Stimulated activated CD8-positive, alpha-beta memory T cell treated with anti-CD3 and anti-CD28 coated beads, Interleukin-15, amount 100 ng/mL, for 24 hours (primary cell): ENCODE measurements at places on chromosomes 1 and 21.

DNA sequence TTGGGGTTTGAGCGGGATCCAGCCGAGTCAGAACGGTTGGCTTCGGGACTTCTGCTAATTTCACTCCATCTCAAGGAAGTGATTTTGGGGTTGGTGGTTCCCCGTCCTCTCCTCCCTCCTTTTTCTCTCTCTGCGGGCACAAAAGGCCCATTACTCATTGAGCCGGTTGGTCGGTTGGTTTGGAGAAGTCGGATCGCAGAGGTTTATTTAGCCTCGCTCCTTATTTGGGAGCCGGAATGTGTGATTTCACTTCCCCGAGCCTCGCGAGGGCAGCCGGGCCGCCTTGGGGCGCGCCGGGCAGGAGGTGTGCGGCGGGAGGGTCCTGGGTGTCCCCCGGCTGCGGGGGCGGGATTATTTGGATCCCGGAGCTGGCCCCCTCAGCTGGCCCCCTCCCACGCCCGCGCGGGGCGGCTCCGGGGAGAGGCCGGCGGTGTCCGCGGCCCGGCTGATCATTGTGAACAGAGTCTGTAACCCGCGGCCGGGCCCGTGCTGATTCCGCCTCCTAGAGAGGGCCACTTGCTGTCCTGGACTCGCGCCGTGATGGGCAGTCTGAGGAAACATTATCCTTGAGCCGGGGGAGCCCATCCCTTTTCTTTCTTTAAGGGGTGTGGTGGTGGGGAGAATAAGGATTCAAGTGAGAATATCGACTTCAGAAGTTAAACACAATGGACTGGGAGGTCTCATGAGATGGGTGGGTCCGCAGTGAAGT is 1.2 kb downstream of the MAPKAPK2 start:
- DNase-seq: no peak

DNA sequence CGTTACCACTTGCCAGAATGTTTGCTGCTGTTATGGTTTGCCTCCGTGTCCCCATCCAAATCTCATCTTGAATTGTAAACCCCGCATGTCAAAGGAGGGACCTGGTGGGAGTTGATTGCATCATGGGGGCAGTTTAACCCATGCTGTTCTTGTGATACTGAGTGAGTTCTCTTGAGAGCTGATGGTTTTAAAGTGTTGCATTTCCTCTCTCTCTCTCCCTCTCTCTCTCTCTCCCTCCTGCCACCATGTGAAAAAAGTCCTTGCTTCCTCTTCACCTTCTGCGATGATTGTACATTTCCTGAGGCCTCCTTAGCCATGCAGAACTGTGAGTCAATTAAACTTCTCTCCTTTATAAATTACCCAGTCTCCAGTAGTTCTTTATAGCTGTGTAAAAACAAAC is 44.4 kb downstream of the CFHR5 start:
- DNase-seq: no peak

GRCh38 chr1:239025223-239025622 is 361.1 kb upstream of the CHRM3 start:
- DNase-seq: no peak

- DNase-seq: no peak
Observed at GRCh38 chr1:6218375-6219164, 12.7 kb downstream of the RNF207 start.

GRCh38 chr1:71191520-71191919 is 110.7 kb upstream of the ZRANB2 start:
- no peak for DNase-seq

- DNase-seq: no peak
Observed at GRCh38 chr1:26364956-26365355, 7.6 kb downstream of the ZNF683 start.
